NCI-H82 (cell line): ENCODE measurements at places on chromosomes 6 and 20.

DNA sequence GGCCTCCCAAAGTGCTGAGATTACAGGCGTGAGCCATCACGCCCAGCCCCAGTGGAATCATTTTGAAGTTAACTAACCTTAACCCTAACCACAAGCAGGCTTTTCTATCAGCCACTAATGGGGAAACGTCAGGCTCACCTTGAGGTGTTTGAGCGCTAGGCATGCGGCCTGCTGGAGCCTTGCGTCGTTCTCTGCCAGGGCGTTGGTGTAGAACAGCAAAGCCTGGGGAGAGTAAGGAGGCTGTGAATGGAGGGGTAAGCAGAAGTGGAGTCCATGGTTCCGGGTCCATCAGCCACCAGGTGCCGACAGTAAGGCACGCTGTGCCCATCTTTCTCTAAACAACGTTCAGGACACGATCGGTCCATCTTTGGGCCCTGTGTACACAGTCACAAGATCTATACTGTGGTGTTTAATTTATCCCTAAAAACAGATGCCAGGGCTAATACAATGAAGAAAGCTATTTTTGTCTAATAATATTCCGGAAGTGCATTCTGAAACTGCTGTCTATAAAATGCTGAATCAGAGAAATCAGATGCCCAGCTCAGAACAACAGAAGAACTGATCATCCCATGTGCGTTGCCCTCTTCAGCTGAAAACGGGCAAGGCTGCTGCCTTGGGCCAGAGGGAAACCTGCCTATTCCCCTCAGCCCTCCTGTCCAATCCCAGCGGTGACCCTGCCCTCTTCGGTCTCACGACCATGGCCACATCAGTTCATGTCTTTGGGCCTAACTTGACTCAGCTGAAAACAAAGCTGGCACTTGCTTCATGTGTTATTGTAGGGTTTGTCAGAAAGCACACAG, 79.6 kb downstream of the PTPN1 start:
- DNase-seq, result no peak

DNA sequence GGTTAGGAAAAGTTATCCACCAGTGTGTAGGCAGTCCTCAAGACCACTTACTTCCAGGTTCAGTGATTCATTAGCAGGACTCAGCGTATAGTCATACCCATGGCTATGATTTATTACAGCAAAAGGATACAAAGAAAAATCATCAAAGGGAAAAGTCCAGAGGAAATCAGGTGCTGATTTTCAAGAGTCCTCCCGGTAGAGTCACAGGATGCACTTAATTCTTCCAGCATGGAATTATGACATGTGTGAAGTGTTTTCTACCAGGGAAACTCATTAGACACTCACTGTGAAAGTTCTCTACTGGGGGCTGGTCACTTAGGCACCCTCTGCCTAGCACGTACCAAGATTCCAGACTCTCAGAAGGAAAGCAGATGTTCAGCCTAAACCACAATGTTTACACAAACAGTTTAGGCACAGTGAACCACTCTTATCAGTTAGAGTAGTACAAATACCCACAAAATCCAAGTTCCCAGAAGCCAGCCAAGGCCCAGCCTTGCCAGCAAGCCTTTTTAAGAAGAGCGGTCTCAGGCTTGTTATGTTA, 10.2 kb downstream of the WFDC3 start:
- DNase-seq, result peak; percentile 25

DNA sequence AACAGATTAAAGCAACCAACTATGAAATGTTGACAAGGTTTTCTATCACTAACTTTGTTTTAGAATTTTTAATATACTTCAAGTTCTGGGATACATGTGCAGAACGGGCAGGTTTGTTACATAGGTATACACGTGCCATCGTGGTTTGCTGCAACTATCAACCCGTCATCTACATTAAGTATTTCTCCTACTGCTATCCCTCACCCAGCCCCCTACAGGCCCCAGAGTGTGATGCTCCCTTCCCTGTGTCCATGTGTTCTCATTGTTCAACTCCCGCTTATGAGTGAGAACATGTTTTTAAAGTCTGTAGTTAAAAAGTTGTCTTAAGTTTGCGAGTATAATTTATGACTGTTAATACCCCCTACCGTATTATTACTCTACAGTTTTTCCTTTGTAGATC, 844.3 kb upstream of the MANEA start:
- peak; percentile 12 for DNase-seq

GRCh38 chr6:139821676-139822223, 447.3 kb upstream of the CITED2 start:
- peak; percentile 5 for DNase-seq

- peak; percentile 70 for DNase-seq
Measured at GRCh38 chr6:89122625-89123024, 4.8 kb upstream of the SRSF12 start.

DNA sequence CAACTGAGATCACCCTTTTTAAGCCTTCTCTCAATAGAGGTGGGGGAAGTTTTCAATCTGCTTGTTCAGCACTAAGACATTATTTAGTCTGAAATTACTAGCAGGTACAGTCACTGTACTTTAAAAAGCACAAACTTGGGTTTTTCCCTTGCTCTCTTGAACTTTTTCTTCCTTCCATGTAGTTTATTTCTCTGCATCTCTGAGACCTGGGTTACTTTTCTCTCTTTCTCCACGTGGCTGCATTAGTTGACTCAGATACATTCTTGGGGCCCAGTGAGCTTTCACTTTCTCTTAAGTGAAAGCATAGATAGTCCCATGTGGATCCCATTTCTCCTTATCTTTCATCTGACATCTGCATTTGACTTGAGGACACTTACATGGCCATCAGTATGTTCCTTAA, 433.9 kb upstream of the MAP3K7 start:
- DNase-seq, result no peak

DNA sequence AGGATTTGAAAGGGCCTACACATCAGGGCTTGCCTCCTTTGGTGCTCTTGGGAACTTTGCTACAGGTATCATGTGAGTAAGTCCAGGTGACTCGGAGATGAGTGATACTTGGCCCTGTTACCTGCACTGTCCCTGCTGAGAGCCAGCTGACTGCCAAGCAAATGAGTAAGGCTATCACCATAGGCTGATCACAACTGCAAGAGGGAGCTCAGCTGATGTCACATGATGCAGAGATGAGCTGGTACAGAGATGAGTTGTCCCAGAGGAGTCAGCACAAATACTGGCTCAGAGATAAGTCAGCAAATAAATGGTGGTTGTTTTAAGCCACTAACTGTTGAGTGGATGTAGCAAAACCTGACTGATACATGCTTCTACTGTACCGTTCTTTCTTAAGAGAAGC, 41.4 kb downstream of the LAMP5 start:
- DNase-seq, result no peak

GRCh38 chr6:47729457-47729856, 31.1 kb downstream of the ADGRF4 start:
- DNase-seq, result no peak

DNA sequence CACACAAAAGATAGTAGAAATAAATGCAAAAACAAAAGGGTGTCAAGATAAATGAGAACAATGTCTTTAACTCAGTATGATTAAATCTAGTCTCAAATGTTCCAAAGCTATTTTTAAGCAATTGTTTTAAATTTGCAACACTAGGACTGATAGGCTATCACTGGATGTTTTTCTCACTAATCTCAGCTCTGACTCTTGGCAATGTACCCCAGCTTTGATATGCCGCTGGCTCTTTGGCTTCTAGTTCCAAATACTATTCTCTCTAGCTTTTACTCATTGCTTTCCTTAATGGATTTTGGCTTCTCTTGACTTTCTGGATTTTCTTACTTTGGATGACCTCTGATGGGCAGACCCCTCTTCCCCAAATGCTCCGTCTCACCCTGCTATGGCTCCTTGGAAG, 116.0 kb upstream of the SLC35B3 start:
- DNase-seq, result no peak

DNA sequence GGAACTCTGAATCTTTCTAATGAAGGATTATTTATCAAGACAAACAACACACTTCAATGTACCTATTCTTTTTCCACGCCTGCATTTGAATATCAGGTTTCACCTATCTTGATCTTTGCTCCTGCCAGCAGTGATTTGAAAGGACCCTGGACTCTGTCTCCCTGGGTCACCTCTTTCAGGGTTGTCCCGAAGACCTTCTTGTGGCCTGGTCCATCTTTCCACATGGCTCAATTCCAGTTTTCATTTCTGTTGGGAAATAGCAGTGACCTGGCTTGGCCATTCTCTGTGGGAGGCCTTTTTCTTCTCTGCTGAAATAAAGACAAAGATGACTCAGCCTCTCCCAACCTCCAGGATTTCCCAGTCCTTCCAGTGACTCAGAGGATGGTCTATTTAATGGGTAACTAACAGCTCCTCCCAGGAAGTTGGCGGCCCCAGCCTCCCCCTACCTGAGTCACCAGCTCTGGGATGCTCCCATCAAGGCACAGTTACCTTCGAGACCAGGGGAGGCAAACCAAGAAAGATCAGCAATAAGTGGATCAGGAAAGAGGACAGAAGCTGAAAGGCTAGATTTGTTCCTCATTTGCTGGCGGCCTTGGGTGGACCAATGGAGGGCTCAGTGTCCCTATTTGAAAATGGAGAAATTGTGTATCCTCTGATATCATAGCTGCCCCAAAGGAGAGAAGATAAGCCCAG, 120.2 kb upstream of the RNF24 start:
- DNase-seq, result no peak

DNA sequence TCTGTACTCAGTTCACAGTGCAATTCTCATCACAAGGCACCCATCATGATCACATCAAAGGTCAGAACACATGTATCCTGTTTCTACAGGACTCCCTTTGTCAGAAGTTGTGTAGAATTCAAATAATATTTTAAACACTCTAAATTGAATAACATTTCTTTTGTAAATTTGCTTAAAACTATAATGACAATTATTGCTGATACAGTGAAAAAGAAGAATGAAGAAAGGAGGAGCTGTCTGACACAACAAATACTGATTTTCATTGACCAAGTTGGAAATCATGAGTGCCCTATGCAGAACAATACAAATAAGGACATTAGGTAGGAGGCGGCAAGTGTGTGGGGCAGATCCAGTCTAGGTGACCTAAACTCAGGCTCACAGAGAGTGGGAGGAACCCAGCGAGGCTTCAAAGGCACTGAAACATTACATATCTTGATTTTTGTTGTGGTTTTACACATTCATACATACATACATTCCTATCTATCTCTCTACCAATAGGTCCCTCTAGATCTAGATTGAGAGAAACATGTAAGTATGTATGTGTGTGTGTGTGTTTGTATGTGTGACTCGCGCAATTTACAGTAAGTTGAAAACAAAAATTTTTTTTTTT, 79.2 kb upstream of the SLC2A12 start:
- DNase-seq, result no peak

DNA sequence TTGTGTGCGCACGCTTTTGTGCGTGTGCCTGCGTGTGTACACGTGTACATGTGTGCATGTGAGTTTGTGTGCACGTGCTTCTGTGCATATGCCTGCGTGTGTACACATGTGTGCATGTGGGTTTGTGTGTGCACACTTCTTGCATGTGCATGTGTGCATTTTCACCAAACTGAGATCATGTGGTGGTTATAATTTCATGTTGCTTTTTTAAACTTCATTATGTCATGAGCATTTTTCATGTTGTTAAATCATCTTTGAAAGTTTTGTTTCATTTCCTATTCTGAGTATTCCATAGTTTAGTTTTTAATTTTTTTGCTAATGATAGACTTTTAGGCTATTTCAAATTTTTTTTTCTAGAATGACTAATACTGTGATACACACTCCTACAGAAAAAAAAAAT, 6.4 kb upstream of the CST3 start:
- DNase-seq, result no peak

GRCh38 chr6:134168590-134169208, 116.3 kb upstream of the SLC2A12 start:
- no peak for DNase-seq

- DNase-seq, result no peak
Measured at GRCh38 chr6:19157486-19157885, 679.7 kb upstream of the ID4 start.

GRCh38 chr6:51029561-51029960, 210.9 kb downstream of the TFAP2B start:
- no peak for DNase-seq

- DNase-seq, result no peak
Measured at GRCh38 chr6:169236988-169237387, 16.7 kb downstream of the THBS2 start.

DNA sequence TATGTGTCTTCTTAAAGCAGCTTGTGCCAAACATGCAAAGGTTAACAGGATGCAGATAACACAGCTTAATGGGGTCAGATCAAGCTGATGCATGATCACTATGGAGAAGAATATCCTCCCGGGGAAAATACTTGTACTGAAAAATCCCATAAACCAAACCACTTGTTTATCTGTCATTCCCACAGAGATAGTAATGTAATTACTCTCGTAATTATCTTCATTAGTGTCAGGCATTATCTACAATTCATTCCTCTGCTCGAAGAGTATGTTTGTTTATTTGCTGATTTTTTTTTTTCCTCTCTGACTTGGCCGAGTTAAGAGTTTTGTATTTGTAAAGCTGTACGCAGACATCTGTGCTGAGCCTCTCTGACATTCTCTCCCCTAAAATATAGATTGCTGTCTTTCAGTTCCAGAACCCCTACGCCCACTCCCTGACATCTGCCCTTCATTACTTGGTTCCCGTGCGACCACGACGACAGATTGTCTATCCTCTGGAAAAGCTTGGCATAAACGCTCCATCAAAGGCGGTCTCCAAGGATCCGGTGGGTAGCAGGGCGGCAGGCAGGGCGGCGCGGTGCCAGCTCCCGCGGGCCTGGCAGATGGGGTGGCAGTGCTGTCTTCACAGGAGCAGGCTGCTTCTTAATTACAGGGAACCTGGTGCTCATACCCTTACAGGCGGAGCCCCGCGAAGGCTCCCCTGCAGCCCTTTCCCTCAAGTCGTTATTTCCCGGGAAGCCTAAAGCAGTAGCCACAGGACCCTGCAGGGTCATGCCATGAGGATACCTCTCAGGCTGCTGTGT, 147.2 kb downstream of the CFAP61 start:
- DNase-seq, result peak; percentile 81

GRCh38 chr20:8385247-8385646, 253.2 kb downstream of the PLCB1 start:
- DNase-seq, result peak; percentile 97

- no peak for DNase-seq
Measured at GRCh38 chr6:169171951-169172350, 81.7 kb downstream of the THBS2 start.

- peak; percentile 95 for DNase-seq
Measured at GRCh38 chr6:15916581-15916980, 212.3 kb upstream of the MYLIP start.

GRCh38 chr6:107540465-107540857, 50.5 kb downstream of the SOBP start:
- no peak for DNase-seq

GRCh38 chr6:87068795-87069194, 26.1 kb downstream of the CGA start:
- no peak for DNase-seq

DNA sequence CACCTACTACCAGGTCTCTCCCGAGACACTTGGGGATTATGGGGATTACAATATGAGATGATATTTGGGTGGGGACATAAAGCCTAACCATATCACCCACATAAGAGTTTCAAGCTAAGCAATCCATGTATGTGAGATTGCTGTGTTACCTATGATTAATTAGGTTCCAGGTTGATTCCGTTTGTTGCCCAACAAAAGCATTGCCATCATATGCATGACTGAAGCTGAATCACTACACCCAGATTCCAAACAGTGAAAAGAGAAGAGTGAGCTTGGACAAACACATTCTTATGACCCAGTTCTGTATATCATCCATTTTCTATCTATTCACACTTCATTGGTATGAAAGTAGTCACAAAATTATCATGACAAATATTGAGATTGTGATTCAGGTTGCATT, 952.5 kb upstream of the MAN1A1 start:
- peak; percentile 13 for DNase-seq

- DNase-seq, result no peak
Measured at GRCh38 chr20:62605236-62605943, 36.9 kb upstream of the SLCO4A1 start.

- no peak for DNase-seq
Measured at GRCh38 chr6:21556511-21556910, 37.0 kb upstream of the SOX4 start.
